ENCODE measurements at places on chromosomes 2 and 18. TPM values are rescaled to one million over a fixed set of nuclear protein-coding genes. Genes with fewer than 3 reads are reported as not detected.

Gene DOCK10
- 2.9 TPM for total RNA-seq

Gene MOB4
- 40.8 TPM for total RNA-seq

Gene ICOS
- 0.07 TPM for total RNA-seq

Gene SPATA3
- total RNA-seq = not detected

Gene PLEKHM3
- total RNA-seq = 4.5 TPM

Gene CGREF1
- 4.0 TPM for total RNA-seq

Gene MAP2
- total RNA-seq = 3.7 TPM

Gene SDC1
- total RNA-seq = 47.3 TPM

Gene FBXO48
- 1.3 TPM for total RNA-seq

Gene SETBP1
- 9.6 TPM for total RNA-seq

Gene GLI2
- total RNA-seq = 45.9 TPM

Gene ANKRD36B
- total RNA-seq = 10.4 TPM

Gene SCG2
- 0.07 TPM for total RNA-seq

Gene CFAP65
- 0.48 TPM for total RNA-seq

Gene HOXD13
- total RNA-seq = not detected

DNA sequence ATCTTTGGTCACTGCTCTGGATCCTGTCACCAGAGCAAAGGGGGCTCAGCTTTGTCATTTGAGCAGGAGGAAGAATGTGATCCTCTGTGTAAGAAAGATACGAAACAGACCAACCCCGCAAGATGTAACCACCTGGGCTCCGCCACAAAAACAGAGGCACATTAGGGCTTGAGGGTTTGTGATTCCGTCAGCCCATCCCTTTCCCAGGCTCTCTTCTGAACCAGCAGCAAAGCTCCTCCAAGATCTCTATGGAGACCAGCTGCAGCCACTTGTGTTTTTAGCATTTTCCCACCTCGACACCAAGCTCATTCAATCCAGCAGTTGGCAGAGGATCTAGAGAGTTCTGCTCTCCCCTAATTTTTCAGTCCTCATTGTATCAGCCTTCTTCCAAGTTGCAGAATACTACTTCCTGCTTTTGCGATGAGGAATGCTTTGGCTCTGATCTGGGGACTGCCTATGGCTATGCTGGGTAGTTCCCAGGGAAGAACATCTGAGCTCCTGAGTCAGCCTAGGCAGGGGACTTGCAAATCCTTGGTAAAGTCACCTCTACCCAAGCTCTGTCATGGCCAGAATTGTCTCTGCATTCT is 139.6 kb upstream of the RAB12 start:
- no peak for DNase-seq

DNA sequence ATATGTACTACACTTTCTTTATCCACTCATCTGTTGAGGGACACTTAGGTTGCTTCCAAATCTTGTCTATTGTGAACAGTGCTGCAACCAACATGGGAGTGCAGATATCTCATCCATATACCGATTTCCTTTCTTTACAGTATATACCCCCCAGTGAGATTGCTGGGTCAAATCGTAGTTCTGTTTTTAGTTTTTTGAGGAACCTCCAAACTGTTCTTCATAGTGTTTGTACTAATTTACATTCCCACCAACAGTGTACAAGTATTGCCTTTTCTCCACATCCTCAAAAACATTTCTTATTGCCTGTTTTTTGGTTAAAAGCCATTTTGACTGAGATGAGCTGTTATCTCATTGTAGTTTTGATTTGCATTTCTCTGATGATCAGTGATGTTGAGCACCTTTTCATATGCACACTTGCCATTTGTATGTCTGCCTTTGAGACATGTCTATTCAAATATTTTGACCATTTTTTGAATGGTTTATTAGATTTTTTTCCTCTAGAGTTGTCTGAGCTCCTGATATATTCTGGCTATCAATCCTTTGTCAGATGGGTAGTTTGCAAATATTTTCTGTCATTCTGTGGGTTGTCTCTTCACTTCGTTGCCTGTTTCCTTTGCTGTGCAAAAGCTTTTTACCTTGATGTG is 12.2 kb downstream of the PLEK start:
- no peak for DNase-seq

DNA sequence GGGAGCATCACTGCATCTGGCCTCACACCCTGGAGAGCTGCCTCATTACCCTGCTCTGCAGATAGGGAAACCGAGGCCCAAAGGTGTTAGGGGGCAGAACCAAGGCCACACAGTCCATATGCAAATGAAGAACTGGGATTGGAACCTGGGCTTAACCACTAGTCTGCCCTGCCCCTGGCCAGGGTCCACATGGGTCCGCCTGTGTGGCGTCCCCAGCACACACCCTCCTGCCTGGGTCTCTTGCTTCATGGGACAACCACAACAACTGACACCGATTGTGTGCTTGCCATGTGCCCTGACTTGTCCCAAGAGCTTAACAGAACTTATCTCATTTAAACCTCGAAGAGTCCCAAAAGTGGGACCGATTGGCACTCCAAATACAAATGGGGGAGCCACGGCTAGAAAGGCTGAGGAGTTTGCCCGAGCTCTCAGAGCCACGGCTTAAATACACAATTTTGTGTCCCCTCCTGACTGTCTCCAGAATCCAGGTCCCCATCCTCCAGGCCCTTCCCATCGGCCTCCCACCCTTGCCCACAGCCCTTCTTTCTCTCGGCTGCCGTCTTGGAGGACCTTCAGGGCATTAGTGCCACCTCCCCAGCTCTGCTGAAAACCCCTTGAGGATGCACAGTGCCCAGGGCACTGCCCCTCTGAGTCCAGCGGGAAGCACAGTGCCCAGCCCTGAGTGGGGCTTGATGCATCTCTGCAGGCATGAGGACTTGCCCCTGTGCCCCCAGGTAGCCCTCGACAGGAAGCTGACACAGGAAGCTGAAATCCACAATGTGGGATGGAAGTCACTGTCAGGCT is 5.8 kb upstream of the DUSP2 start:
- DNase-seq = no peak

- no peak for DNase-seq
Measured at GRCh38 chr2:30625701-30626100, 178.7 kb downstream of the LCLAT1 start.

GRCh38 chr2:108029912-108030311 is 43.6 kb downstream of the SLC5A7 start:
- DNase-seq = no peak

DNA sequence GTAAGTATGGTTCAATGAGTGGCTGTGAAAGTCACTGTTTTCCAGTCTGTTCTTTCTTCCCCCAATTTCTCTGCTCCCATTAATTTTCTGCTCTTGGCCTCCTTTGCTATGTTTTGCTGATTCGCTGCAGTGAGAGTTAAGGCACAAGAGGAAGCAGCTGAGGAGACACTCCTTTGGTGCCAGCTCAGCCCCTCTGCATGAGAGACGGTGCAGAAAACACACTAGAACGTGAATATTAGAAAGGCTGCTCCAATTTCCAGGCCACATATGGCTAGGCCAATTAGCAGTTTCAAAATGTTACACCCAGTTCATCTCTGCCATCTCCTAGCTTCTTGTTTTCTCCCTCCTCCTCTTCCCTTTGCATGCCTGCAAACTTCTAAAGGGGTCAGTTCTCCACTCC is 38.9 kb downstream of the AKAIN1 start:
- DNase-seq = no peak

DNA sequence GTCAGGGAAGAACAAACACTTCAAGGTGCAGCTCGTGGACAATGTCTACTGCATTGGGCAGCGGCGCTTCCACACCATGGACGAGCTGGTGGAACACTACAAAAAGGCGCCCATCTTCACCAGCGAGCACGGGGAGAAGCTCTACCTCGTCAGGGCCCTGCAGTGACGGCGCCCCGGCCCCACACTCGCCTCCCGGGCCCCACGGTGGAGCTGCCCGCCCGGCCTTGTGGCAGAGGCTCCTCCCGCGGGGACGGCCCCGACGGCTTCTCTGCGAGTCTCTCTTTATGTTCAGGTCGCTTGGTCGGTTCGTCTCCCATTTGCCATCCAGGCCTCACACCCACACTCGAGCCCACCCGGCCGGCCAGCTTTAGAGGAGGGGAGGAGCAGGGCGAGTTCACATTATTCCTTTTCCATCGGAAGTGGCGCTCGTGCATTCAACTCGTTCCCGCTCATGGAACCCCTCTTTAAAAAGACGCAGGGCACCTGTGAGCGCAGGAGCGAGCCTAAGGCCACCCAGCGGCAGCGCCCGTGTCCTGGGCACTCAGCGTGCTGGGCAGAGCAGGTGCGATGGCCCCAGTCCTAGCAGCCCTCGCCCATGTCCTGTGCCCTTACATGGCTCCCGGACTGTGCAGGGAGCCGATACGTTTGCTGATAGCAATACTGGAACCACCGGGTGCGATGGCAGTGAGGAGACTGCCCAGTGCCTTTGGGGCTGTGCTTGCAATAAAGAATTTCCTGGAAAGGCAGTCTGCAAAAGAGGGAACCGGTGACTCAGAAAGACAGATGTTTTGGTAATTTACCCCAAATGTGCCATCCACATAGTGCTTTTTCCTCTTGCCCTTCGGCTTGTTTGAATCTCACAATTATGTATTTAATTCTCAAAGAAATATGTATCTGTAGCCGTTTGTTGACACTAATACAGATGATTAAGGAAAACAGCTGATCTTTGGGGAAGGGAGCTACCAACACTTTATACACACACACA is 148.6 kb downstream of the NCK2 start:
- DNase-seq = no peak

- DNase-seq = no peak
Measured at GRCh38 chr2:55269645-55269990, 587 bp upstream of the MTIF2 start.

DNA sequence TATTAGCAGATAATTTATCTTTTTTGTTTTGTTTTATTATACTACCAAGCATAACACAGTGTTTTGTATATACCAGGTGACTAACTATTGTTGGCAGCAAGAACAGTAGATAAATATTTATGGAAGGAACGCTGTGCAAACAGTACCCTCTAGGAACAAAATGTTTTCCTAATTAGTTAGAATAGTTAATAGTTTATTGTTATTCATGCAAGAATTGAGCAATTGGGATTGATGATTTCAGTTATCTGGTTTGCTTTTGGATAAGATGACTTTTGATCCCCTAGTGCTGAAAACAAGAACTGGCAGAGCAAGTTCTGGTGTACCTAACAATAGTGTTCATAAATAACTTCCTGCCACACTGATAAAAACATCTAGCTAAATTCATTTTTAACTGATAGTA is 323.3 kb downstream of the TGIF1 start:
- no peak for DNase-seq

- DNase-seq = peak; percentile 8
Measured at GRCh38 chr2:240935103-240935876, 29.2 kb downstream of the CROCC2 start.

DNA sequence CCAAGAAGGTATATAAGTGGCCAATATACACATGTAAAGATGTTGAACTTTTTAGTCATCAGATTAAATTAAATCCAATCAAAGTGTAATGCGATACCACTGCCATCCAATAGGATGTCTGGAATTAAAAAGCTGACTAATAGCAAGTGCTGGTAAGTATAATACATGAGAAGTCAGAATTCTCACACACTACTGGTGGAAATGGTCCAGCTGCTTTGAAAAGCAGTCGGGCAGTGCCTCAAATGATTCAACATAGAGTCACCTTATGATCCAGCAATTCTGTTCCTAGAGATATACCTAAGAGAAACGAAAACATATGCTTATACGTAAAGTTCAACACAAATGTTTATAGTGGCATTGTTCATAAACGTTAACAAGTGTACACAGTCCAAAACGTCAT is 124.1 kb upstream of the MYT1L start:
- no peak for DNase-seq

- DNase-seq = no peak
Measured at GRCh38 chr2:207516206-207516605, 13.6 kb upstream of the CREB1 start.

- no peak for DNase-seq
Measured at GRCh38 chr18:51514128-51514527, 316.6 kb upstream of the MEX3C start.

GRCh38 chr2:217915706-217916105 is 87.1 kb downstream of the TNS1 start:
- DNase-seq = no peak

- DNase-seq = no peak
Measured at GRCh38 chr2:150292807-150293206, 194.7 kb downstream of the RND3 start.

- no peak for DNase-seq
Measured at GRCh38 chr2:120431386-120432292, 85.7 kb downstream of the INHBB start.

GRCh38 chr2:111015283-111015995 is 105.3 kb upstream of the BCL2L11 start:
- no peak for DNase-seq

DNA sequence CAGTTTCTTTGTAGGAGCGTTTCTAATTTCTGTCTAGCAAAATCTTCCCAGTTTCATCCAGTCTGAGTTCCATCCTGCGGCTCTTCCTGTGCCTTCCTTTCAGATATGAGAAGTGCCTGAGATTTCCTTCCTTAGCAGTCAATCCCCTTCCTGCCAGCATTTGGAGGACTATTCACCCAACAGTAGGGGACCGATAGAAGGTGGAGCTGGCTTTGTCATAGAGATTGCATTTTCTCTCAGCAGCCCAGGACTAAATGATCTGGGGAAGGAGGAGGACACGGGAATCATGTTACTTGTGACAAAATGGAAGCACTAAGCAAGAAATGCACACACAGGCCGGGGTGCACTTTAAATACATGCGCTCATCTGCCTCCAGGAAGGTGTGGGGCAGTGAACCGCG is 5.6 kb upstream of the SMIM21 start:
- no peak for DNase-seq

- DNase-seq = no peak
Measured at GRCh38 chr2:177478029-177478428, 85.5 kb downstream of the AGPS start.

DNA sequence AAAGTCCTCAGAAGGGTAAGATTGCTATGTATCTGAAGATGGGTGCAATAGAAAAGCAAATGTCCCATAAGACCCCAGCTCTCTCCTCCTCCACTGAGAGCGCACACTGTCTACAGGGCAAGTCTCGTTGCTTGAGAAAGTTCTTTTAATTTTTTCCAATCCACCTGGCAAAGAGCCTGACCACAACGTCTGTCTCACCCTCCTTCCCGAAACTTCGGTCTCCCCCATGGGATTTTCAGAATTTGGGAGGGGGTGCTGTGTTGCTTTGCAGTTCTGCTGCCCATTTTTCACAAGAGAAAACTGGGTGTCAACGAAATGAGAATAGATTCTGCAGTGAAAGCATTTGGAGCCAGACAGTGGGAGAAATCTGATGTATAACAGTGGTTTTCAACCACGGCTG is 40.4 kb downstream of the SERTAD2 start:
- DNase-seq = no peak

DNA sequence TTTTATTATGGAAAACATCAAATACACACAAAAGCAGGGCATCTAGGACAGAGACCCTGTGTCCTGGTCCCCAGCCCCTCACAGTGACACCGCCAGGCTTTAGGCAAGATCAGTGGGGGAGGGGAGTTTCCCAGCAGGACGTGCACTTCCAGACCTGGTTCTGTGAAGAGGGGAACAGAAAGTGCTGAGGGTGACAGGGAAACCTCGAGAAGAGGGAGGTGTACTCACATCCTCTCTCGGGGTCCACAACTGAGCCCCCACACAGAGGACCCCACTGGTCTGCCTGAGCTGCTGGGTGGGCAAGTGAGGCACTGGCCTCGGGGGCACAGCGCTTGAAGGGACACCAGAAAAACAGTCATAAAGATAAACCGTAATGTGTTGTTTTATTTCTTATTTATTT is 4.4 kb upstream of the GPR35 start:
- DNase-seq = no peak

- DNase-seq = no peak
Measured at GRCh38 chr2:237453671-237454070, 33.4 kb upstream of the MLPH start.

- DNase-seq = peak; percentile 70
Measured at GRCh38 chr2:73291461-73292315, 1.7 kb downstream of the EGR4 start.

- DNase-seq = no peak
Measured at GRCh38 chr2:119688616-119689015, 9.6 kb downstream of the TMEM177 start.

All from WTC11 (cell line).